Amniotic stem cell (primary cell): ENCODE measurements at places on chromosomes 5 and 9.

DNA sequence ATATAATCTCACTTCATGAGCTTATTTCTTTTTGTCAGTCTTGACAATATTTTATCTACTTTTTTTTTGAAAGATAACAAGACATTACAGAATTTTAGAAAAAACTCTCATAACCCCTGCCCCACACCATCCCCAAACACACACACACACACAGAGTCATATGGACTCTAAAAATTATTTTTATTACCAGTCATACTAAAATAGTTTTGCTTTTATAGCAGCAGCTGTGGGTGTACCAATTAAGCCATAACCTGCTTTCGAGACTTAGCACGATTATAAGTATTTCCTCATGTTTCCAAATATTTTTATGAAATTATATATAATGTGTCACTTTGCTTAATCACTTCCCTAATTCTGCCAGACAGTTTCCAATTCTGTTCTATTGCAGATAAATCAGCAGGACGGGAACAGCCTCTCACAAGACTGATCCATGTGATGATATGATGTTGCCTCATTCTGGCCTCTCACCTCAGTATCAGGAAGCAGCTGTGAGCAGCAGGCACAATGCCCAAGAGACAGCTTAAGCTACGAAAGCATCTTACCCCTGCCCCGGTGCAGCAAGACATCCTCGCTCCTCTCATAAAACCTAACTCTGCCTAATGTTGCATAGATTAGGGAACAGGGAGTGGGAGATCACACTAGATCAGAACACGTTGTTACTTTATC, 7.0 kb downstream of the PDCL start:
- no peak for DNase-seq

DNA sequence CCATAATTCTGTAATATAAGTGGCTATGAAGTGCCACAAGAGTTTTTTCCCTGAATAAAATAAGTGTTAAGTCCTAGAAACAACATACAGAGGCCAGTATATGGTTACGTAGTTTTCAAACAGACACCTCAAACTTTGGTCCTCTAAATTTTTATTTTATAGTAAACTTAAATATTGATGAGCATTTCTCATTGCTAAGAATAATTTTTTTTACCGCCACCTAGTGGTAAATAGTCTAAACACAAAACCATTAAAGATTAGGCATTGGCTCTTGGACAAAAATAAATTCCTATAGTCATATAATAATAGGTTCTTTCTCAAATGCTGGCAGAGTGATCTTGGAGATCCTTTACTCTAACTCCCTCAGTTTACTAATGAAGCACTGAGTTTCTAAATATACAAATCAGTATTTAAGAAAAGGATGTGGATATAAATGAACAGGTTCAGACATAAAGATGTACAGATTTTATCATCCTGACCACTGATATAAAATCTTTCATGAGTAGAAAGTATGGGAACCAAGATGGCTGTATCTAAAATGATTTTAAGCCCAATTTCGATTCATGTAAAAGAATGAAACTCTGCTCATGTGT, 136.2 kb downstream of the FANCC start:
- DNase-seq = no peak

- no peak for DNase-seq
Observed at GRCh38 chr5:127652952-127653611, 4.2 kb downstream of the CTXN3 start.

- no peak for DNase-seq
Observed at GRCh38 chr5:103283120-103283519, 24.6 kb downstream of the MACIR start.

- DNase-seq = no peak
Observed at GRCh38 chr9:125654121-125654520, 52.9 kb downstream of the MAPKAP1 start.
